ENCODE measurements at places on chromosomes 4 and X. TPM values are rescaled to one million over a fixed set of nuclear protein-coding genes. Genes with fewer than 3 reads are reported as not detected.

DNA sequence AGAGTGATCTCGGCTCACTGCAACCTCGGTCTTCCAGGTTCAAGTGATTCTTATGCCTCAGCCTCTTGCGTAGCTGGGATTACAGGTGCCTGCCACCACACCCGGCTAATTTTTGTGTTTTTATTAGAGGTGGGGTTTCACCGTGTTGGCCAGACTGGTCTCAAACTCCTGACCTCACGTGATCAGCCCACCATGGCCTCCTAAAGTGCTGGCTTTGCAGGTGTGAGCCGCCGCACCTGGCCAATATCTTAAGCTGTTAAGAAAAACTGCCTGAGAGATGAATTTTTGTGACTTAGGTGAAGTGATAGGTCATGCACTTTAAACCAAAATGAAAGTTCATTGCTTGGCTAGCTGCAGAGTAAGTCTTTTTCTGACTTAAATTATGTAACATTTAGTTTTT lies 5.8 kb downstream of the KDM6A start:
- no peak for DNase-seq

- DNase-seq: no peak
Observed at GRCh38 chr4:126752702-126753101, 880.1 kb upstream of the INTU start.

DNA sequence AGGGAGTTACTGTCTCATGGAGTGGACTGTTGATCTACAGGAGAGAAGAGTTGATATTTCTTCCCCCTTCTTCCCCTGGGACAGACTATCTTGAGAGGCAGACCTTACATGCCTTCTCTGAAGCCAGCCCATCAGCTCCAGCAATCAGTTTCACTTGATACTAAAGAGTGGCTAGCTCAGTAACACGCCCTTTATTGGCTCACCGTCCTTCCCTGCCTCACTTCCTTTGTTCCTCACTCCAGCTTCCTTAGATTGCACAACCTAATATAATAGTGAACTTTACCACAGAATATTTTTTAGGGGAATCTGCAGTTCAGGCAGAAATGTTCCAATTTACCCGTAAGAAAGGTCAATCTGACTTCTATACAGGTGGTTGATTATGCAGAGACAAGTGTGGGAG lies 128.1 kb upstream of the NDP start:
- DNase-seq: no peak

DNA sequence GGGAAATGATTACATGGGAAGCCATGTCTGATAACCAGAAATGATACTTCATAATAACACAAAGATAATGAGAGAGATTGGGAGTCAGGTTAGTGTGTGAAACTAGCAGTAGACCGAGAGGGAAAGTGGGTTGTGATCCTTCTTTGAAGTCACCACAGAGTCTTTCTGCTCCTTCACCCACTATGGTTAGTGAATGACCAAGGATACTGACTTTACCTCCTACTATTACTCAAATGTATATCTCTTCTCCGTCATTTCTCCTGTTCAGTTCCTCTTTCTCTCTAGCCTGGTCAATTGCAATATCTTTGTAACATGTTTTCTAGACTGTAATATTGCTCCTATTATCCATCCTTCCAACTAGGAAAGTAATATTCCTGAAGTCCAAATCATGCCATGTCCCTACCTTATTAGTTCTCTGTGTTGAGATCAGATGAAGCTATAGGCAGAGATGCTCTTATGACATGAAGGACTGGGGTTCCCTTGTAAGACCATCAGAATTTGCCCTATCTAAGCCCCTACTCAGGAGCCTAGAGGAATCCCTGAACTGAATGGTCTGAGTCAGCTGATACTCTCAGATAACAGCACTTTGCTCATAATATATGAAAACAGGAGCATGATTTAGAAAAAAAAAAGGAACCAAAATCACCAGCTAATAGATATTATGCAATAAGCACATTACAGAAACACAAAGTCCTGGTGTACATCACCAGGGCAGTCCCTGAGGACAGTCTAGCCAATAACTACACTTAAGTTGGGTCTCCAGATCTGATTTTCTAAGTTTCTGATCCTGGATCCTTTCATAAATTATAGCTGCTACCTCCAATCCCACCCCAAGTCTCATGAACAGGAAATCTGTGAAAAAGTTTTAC lies 81.2 kb downstream of the SHROOM3 start:
- DNase-seq: no peak

Gene BCLAF3
- 3.8 TPM for polyA plus RNA-seq

Gene AKAP14
- polyA plus RNA-seq: not detected

DNA sequence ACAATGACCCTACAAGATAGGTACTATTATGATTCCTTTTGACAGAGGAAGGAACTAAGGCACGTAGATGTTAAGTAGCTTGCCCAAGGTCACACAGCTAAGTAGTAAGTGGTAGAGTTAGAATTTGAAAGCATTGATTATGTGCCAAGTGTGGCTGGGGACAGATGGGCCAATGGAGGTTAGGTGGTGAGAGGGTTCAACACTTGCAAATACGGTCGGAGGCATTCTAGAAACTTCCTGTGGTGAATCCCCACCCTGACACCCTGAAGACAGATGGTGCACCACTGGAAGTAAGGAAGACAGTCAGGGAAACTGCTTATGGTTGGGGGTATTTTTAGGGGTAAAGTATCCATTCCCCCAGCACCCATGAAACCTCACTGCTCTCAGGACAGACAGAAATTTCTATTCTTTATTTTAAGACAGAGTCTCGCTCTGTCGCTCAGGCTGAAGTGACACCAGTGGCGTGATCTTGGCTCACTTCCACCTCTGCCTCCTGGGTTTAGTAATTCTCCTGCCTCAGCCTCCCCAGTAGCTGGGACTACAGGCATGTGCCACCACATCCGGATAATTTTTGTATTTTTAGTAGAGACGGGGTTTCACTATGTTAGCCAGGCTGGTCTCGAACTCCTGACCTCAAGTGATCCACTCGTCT lies 142.5 kb downstream of the RASL11B start:
- DNase-seq: no peak

DNA sequence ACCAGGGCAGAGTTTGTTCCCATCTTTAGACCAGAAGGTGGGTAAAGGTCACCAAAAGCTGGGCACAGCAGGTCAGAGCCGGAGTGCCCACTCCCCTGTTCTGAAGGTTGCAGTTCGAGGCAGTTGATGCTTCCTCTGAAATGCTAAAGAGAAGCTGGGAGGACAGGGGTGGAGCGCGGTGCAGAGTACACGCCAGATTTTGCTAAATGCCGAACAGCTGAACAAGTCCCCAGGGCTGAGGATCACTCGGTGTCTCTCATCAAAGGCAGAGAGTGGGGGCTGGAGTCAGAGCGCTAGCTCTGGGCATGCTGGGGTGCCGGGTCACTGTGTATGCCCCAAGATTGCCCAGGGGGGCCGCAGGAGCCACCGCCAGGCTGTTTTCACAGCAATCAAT lies 197.0 kb downstream of the BCOR start:
- no peak for DNase-seq

- DNase-seq: no peak
Observed at GRCh38 chr4:2424581-2424980, 5.8 kb downstream of the CFAP99 start.
